ENCODE measurements at places on chromosomes 13 and 19. TPM values are rescaled to one million over a fixed set of nuclear protein-coding genes. Genes with fewer than 3 reads are reported as not detected.

STK24 gene
- total RNA-seq: 55.2 TPM

DBP gene
- 3.9 TPM for total RNA-seq

CACNG8 gene
- total RNA-seq: under 0.01 TPM

MEF2B gene
- total RNA-seq: not detected

ELSPBP1 gene
- total RNA-seq: not detected

SYT3 gene
- total RNA-seq: 0.11 TPM

C19orf73 gene
- total RNA-seq: 1.2 TPM

VSTM1 gene
- not detected for total RNA-seq

ZIC5 gene
- total RNA-seq: not detected

Measured in uterine smooth muscle cell (primary cell).